Stomach (tissue), 19 donors: ENCODE measurements at places on chromosomes 6 and 20. TPM values are rescaled to one million over a fixed set of nuclear protein-coding genes. Genes with fewer than 3 reads are reported as not detected.
A peak's percentile ranks its signal among the peaks of the same experiment; 100 is the strongest.

DNA sequence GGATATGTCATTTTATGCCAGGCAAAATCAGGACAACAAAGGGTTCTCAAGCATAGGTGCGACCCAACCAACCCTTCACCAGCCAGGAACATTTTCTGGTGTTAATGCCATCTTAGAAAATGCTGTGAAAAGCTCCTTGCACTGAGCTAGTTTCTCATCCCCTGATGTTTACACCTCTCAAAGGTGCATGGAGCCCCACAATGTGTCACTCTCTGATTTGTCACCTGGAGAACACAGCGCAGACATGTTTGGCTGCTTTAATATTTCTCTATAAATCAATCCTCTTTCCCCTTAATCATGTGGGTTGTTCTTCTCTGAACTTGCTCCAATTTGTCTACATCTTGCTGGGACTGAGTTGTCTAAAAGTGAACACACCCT, 244.3 kb downstream of the TSHZ2 start:
- DNase-seq, result no peak

The OPRM1 gene
- total RNA-seq, result not detected

The PHACTR2 gene
- total RNA-seq, result 42.0 TPM

DNA sequence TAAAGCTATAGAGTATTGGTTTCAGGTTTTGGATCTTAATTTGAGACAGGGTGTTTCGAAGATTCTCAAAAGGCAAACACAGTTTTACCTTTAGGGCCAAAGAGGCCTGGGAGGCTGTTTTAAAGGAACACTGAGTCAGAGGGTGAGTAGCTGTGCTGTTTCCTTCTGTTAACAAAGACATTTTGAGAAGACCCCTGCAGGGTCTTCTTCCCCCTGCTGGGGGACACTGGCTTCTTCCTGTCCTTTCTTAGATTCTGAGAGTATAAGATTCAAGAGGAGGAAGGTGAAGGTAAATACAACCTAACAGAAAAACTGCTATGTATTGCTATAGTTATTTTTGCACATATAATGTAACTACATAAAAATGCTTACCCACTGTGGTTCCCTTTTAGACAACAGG, 19.0 kb downstream of the HS3ST5 start:
- DNase-seq, result no peak

DNA sequence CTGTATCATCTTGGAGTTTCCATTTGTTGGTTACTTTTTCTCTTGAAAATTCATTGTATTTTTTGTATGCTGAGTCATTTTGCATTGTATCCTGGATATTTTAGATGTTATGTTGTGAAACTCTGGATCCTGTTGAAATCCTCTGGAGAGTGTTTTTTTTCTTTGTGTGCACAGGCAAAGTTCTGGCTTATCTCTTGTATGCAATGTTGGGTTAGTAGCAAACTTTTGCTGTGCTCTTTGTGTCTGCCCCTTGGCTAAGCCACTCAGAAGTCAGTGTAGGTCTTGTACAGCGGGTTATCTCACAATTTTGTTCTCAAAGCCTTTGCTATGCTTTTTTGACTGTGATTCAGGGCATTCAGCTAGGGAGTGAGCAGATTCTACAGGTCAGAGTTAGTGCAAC, 29.1 kb upstream of the LMBRD1 start:
- no peak for DNase-seq

DNA sequence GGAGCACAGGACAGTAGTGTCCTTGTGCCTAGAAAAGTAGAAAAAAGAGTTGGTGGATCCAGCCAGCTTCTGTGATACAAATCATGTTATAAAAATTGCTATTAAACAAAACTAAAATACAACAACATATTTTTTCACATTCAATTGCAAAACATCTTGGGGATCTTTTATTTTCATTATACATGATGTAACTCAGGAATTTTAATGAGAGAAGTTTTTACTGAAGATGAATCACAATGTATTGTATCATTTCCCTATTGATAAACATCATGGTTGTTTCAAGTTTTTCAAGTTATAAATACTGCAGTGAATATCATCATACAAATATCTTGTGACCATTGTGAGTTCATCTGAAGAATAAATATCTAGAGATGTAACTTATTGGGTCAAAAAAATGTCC, 608.0 kb downstream of the PHF3 start:
- no peak for DNase-seq

The RIPPLY2 gene
- total RNA-seq, result not detected

The CLPSL1 gene
- total RNA-seq, result not detected

DNA sequence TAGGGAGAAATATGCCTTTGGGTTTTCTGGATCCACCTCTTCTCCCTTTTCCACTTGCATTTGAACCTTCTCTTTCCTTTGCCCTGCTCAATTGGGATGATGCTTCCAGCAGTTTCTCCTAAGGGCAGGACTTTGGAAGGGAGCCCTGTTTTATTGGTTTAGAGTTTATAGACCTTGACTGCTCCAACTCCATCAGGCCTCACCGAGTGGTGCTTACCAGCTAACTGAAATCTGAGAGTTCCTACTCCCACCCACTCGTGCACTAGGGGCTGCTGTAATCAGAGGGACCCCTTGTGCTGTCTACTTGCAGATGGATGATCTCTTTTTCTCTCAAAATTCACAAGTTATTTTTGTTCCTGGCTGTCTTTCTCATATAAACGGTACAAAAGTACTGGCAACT, 121.3 kb upstream of the SLC22A16 start:
- no peak for DNase-seq

DNA sequence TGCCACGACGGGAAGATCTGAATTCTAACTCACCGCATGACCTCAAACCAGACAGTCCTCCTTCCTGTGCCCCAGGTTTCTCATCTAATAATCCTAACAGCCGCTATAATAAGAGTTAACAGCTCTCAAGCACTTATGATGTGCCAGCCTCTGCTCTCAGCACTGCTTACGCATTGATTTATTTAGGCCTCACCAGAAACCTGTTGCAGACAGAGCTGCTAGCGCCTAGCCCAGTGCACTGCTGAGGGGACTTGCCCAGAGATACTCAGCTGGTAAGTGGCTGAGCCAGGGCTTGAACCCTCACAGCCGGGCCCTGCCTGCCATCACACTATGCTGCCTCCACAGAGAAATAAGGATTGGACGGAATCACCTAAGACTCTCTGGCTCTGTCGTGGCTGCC, 37.7 kb downstream of the GRM4 start:
- no peak for DNase-seq

DNA sequence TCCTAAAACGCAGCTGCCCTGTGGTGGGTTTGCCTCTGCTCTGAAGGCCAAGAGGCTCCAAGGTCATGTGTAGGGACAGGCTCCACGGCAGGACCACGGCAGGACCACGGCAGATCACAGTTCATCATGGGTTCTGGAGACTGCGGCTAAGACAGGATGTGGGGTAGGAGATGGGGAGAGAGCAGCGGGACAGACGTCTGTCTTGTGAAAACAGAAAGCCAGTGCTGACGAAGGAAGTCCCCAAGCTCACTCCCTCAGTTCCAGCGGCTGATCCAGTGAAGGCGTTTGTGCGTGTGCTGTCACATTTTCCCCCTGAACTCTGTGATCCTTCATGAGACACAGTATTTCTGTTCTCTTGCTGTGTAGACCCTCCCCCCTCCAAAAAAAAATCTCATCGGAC, 67.9 kb upstream of the PTGIS start:
- DNase-seq, result no peak

DNA sequence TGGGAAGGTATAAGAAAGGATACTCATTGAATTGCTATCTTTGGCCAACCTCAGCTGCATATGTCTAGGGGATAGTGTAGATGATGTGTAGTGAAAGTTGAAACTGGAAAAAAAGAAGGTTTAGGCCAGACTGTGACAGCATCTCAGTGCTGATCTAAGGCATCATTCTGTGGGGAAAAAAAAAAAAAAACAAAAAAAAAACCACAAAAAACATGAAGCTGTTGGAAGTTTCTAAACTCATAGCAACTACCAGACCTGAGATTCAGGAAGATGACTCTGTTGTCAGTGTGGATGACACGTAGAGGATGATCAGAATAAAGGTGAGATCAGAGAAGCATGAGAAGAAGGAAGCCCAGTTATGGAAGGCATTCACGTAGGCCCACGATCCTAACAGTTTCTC, 100.8 kb upstream of the CNKSR3 start:
- DNase-seq, result no peak

The RUNX2 gene
- 2.3 TPM for total RNA-seq

DNA sequence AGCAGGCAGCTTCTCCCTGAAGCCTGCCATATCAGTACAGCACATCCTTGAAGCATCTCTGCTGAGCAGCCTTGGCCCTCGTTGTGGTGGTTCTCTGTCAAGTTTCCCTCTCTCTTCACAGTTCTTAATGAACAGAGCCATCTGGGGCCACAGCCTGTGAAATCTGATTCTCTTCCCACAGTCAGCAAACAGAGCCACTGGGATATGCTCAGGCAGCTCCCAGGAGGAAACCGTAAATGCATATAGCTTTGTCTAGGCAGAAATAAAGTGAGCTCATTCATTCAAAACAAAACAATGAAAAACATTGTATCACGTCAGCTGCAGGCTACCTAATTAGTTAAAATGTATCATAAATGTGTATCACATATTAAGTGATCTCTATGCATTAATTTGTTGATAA, 80.3 kb downstream of the TBC1D7 start:
- peak; percentile 75 for DNase-seq

DNA sequence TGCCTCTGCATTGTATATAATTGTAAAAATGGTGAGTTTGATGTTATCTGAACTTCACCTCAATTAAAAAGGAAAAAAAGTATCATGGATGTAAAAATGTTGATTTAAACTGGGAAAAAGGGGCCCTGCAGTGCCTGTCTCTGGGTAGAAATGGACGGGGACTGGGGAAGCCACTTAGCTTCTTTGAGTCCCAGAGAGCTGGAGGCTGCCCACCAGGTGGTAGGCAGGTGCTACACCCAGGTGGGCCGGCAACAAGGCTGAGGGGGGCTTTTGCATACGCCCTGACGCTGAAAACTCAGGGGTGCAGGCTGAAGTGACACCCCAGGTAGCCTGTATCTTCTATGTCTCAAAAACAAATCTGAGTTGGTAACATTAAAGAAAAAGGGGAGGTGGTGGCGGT, 118.2 kb downstream of the SULF2 start:
- DNase-seq, result no peak
